Activated T-helper 2 cell treated with anti-CD3 and anti-CD28 coated beads, Interferon-gamma antibody, Interleukin-2, Interleukin-4, amounts not matched to agents 10 μg/mL and 5 μg/mL and 100 μg/mL, durations not matched to agents 14 hours and 24 hours and 36 hours (primary cell): ENCODE measurements at places on chromosomes 2 and 18. TPM values are rescaled to one million over a fixed set of nuclear protein-coding genes. Genes with fewer than 3 reads are reported as not detected.
A peak's percentile ranks its signal among the peaks of the same experiment; 100 is the strongest.

GRCh38 chr2:151299920-151300539 lies 10.6 kb upstream of the NMI start:
- peaks cover 11% of the 10 kb centered on the region for H3K27me3 ChIP-seq
- peaks cover 9% of the 10 kb centered on the region for H3K4me1 ChIP-seq
- no peak for DNase-seq
- no peaks in the 10 kb centered on the region for H3K36me3 ChIP-seq

SNED1 gene
- 1.5 and 1.7 TPM in 2 replicates for total RNA-seq

SATB2 gene
- 0.05 TPM in 2 replicates for total RNA-seq

- no peak overlapping the region for H3K27ac ChIP-seq
- no peaks in the 10 kb centered on the region for H3K27me3 ChIP-seq
- H3K36me3 ChIP-seq = no peaks in the 10 kb centered on the region
- no peak for DNase-seq
Measured at GRCh38 chr2:73920577-73921545, 5.8 kb upstream of the DGUOK start.

- no peak for DNase-seq
- H3K4me1 ChIP-seq = no peaks in the 10 kb centered on the region
- H3K4me3 ChIP-seq = no peak overlapping the region
- H3K27ac ChIP-seq = no peak overlapping the region
- H3K27me3 ChIP-seq = peaks cover 3% of the 10 kb centered on the region
- H3K36me3 ChIP-seq = no peaks in the 10 kb centered on the region
Measured at GRCh38 chr2:182817558-182817957, 48.9 kb downstream of the FRZB start.

DNA sequence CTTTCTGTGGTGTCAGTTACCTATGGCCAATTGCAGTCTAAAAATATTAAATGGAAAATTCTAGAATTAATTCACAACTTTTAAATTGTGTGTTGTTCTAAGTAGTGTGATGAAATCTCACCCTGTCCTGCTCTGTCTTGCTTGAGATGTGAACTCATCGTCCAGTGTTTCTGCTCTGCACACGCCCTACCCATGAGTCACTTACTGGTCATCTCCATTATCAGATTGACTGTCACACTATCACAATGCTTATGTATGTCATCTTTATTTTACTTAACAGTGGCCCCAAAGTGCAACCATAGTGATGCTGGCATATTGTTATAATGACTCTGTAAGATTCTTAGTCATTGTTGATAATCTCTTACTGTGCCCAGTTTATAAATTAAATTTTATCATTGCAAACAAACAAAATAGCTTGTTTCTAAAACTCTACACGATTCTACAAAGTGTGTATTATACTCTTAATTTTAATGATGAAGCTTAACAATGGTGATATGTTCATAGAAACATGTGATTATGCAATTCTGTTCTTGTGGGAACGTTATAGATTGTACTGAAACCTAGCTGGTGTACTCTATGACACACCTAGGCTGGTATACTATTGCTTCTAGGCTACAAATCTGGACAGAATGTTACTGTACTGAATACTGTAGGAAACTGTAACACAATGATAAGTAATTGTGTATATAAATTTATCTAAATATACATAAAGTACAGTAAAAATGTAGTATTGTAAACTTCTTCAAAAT lies 1086.8 kb upstream of the PIK3C3 start:
- no peak for DNase-seq
- no peaks in the 10 kb centered on the region for H3K27me3 ChIP-seq
- no peak overlapping the region for H3K27ac ChIP-seq
- no peaks in the 10 kb centered on the region for H3K36me3 ChIP-seq
- H3K4me3 ChIP-seq = no peak overlapping the region

DNA sequence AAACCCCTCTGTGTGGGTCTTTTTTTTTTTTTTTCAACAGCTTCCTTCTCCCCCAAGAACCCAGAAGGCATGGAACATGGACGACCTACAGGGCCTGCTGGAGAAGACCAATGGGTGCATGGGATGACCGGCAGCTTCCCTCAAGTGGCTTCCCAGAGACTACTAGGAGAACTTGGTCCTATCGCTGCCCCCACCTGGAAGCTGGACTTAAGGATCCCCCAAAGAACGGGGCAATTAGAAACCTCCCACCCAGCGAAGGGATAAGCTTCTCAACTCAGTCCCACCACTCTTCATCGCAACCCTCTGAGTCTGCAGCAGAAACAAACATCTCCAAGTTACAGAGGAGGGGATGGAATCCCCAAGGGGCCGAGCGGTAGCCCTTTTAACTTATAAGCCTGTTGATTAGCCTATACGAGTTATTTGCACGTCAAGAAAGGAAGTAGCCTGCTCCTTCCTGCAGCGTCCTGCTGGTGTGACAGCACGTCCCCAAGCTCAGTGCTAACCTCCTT lies 1.4 kb downstream of the ACTR1B start:
- peaks cover 41% of the 10 kb centered on the region for H3K36me3 ChIP-seq
- no peaks in the 10 kb centered on the region for H3K27me3 ChIP-seq
- H3K27ac ChIP-seq = peak overlapping the region; percentile 98
- H3K4me1 ChIP-seq = peaks cover 28% of the 10 kb centered on the region

PAX3 gene
- total RNA-seq = not detected in 2 replicates

MYO5B gene
- total RNA-seq = not detected in 2 replicates

- no peak overlapping the region for H3K27ac ChIP-seq
- DNase-seq = no peak
- no peaks in the 10 kb centered on the region for H3K27me3 ChIP-seq
Measured at GRCh38 chr18:64765908-64766307, 617.0 kb upstream of the LINC00305 start.

DNA sequence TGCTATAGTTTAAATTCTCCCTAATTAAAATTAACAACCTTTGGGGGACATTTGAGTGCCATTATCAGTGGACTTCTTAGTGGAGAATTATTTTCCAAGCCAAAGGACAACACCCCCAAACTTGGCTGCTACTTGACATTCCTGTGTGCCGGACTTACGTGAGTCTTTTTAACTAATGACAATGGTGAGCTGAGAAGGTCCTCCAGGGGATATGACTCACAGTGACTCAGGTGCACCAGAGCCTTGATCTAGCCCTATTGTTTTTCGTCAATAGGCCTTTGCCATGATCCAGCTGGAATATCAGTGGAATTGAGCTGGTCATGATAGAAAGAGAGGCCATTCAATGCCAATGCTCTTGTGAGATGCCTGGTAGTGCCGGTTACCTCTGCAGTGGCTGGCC lies 118.1 kb upstream of the CXCR4 start:
- peaks cover 8% of the 10 kb centered on the region for H3K36me3 ChIP-seq
- H3K27me3 ChIP-seq = peaks cover 10% of the 10 kb centered on the region
- H3K4me1 ChIP-seq = peaks cover 40% of the 10 kb centered on the region
- H3K27ac ChIP-seq = no peak overlapping the region
- H3K4me3 ChIP-seq = no peak overlapping the region
- DNase-seq = no peak
